B cell (primary cell): ENCODE measurements at places on chromosomes 1 and 21. TPM values are rescaled to one million over a fixed set of nuclear protein-coding genes. Genes with fewer than 3 reads are reported as not detected.

PDC gene
- not detected in 2 replicates for total RNA-seq

IVL gene
- not detected in 2 replicates for total RNA-seq

DNA sequence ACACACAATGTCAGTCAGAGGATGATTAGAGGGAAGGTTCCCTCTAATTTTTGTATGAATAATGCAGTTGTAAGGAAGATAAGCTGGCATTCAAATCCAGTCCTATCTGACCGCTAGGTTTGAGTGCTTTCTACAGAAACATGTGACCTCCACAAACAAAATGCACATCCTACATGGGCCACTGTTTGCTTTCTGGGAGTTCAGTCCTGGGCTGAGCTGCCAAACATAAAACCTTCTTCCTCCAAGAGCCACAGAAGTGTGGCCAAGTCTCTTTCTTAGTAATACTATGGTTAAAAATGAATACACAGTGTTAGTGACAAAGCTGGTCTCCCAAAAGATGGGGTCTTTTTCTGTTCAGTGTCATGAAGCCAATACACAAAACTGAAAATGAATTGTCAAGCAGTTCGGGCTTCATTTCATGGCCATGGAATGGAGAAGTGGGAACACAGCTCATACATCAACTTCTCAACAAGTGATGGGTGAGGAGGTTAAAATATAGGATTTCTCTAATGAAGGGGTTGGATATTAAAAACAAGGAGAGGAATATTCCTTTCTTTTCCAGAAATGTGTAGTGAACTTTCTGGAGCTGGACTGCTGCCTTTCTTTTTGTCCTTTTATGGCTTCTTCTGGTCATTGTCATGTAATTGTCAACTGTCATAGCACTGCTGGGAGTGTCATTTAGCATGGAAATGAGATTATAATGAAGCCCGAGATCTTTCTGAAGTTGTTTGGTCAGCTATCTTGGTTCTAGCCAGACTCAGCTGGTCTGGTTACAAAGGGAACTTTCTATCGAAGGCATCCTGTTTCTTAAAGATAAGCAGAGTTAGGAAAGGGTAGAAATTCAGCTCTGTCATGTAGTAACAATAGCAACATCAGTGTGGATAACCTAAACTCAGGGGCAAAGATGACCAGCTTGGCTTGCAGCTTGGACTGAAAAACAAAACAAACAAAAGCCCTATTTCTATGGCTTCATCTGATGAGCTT, 135.1 kb downstream of the CHD1L start:
- no peak for DNase-seq

DNA sequence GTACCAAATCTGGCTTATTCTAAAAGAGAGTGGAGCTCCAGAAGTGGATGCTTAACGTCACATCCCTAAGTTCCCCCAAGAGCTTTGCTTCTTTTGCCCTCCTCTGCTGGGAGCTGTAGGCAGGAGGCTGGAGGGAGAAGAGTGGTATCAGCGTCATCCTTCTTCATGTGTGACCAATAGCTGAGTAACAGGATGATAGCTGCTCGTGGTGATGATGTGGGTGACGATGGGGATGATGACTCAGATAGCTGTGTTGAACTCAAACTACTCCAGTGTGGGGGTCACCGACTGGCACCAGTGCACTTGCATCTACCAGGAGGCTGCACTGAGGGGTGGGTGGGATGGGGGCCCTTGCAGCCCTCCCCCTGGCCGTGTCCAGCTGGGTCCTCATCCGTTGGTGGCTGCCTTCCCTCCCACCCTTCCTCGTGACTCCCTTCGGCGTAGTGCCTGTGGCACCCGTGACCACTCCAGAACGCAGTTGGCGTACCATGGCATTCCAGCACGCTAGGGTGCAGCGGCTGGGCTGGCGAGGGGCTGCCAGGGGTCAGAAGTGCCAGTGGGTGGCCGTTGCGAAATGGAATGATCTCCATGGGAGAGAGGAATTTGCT, 1.1 kb downstream of the IGFN1 start:
- DNase-seq, result no peak

SAMSN1 gene
- total RNA-seq, result 53.1 and 57.6 TPM in 2 replicates

DNA sequence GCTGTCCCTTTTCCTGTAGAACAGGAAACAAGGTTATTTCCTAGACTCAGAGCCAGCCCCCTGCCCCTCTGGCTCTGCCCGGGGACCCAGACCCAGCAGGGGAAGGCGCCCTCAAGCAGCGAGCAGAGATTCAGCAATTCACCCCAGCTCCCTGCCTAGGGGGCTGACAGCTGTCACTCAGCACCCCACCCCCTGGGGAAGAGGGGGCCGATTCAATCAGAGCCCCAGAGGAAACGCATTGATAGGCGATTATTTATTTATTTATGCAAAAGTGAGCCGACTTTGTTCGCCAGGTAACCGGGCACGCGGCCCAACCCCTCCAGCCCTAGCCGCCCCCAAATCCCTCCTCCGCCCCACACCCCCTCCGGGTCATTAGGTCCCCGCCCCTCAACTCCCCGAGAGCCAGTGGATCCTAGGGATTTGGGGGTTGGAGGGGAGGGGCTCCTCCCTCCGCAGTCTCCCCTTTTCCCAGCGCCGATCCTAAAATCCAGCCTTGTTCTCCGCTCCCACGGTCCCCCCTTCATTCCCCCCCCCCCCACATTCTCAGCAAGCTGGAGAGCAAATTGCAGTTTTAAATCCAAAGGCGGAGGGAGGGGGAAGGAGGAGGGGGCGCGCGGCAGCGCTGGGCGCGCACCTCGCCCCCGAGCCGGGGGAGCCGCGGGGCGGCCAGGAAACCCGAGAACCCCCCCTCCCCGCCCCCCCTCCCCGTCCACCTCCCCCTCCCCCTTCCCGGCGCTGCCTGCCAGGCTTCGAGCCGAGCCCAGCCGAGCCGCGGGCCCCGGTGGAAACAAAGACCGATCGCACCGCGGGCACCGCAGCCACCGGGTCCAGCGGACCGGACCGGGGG, 1.3 kb downstream of the AHDC1 start:
- DNase-seq, result peak; percentile 50

- DNase-seq, result no peak
Measured at GRCh38 chr1:11272544-11272831, 510 bp upstream of the UBIAD1 start.

GRCh38 chr1:1430114-1430982, 5.1 kb upstream of the VWA1 start:
- DNase-seq, result peak; percentile 16

ZMYND12 gene
- 0.27 and 0.79 TPM in 2 replicates for total RNA-seq

DNA sequence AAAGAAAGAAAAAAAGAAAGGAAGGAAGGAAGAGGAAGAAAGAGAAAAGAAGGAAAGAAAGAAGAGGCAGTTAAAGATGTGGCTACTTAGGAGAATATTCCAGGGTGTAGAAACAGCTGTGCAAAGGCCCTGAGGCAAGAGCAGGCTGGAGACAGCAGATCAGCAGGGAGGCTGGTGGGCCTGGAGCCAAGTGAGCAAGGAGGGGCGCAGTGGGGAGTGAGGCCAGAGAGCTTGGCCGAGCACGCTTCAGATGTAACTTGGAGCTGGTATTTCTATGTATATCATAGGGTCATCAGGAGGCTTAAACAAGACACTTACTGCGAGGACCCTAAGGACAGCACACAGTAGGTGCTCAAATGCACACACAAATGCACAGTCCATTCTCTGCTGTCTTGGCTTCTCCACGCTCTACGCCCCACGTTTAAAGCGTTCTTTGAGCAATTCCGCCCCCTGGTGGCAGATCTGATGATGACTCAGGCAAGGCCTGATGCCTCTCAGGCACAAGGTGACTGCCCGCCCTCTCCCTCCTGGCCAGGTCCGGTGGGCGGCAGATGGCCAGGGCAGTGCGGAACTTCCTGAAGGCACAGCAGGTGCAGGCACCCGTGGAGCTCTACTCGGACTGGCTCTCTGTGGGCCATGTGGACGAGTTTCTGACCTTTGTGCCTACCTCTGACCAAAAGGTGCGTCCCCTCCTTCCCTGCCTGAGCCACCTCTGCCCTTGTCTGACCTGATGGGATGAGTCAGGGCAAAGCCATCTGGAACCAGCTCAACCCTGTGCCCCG, 11.9 kb upstream of the PADI3 start:
- DNase-seq, result peak; percentile 86

DNA sequence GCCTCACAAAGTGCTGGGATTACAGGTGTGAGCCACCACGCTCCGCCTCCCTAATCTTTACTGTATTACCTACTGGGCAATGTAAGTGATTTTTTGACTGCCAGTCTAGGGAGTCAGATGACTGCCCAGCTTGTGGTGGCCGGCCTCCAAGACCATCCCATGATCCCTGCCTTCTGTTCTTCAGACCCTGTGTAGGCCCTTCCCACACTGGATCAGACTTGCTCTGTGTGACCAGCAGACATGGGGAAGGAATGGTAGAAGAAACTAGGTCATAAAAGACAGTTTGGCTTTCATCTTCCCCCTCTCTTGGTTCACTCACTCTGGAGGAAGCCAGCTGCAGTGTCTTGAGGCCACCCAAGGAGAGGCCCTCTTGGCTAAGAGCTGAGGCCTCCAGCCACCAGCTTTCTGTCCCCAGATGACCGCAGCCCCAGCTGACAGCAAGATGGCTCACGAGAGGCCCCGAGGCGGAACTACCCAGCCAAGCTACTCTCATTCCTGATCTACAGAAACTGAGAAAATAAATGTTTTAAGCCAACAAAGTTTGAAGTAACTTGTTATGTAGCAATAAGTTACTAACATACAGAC, 14.5 kb upstream of the CBR3 start:
- no peak for DNase-seq

GRCh38 chr1:176884911-176885310, 279.6 kb downstream of the ASTN1 start:
- no peak for DNase-seq

ZNF362 gene
- total RNA-seq, result 19.0 and 20.4 TPM in 2 replicates

CAPN9 gene
- not detected in 2 replicates for total RNA-seq

- DNase-seq, result no peak
Measured at GRCh38 chr1:28273216-28273860, 14.0 kb downstream of the SESN2 start.

DNA sequence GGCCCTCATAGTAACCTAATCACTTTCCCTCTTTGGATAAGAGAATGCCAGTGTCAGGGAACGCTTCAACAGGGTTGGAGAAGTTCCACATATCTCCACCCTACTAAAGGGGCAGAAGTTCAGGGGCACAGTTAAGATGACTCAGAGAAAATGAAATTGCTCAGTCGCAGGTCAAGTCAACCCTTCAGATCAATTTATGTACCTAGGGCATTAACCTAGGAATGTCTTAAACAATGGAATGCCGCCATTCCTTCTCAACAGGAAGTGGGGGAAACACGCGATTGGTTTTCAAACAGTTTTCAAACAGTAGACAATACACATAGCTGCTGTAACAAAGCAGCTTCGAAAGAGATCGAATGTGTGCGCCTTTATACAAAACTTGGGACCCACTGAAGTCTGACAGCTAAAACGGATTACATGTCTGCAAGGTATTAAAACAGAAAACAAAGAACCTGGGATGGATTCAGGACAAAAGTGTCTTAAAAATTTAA, 897 bp downstream of the SLC25A24 start:
- no peak for DNase-seq

SPRR5 gene
- total RNA-seq, result not detected in 2 replicates

WNT4 gene
- 0.07 TPM in 1 of 2 replicates, not detected in the other for total RNA-seq

C1QB gene
- not detected in 2 replicates for total RNA-seq

DNA sequence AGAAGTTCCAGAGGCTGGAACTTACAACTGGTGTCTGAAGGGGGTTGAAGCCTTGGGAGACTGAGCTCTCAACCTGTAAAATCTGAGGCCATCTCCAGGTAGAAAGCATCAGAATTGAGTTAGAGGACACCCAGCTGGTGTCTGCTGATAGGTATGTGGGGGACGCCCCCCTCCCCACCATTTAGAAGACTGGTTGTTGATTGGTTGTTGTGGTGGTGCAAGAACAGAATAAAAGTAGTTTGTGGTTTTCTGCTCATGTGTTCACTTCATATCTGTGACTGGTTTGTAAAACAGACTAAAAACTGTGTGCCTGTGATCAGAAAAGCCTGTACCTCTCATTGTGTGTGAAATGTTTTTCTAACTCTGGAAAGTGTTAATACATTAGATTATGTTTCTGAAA, 33.2 kb upstream of the PDE4B start:
- no peak for DNase-seq

DNA sequence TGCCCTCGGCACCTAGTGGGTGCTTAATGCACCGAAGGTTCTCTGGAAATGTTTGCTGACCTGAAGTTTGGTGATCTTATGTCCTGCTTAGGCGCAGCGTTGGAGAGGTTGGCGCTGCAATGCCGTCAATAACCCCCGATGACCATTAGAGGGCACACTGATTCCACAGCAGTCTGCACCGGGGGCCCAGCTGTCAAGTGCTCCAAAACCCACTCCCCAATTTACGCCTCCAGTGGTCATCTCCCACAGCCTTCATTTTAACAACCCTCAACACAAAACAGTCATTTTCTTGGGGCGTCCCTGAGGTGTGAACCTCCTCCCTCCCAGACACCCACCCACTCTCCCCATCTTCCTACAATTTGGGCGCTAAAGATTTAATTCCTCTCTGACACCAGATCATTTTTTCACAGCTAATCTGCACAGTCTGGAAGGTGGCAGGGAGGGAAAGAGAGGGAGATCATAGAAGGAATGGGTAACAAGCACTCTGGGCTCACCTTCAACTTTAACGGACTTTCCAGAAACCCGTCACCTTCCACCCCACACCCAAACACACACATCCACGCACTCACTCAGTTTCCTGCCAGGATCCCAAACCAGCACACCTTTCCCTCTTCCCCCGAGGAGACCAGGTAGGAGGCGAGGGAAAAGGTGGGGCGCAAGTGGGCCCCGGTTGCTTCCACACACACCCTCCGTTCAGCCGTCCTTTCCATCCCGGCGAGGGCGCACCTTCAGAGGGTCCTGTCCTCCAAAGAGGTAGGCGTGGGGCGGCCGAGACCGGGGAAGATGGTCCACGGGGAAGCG, 570 bp upstream of the NPR1 start:
- DNase-seq, result peak; percentile 73

- no peak for DNase-seq
Measured at GRCh38 chr1:169511316-169512005, 25.7 kb upstream of the SLC19A2 start.

DNA sequence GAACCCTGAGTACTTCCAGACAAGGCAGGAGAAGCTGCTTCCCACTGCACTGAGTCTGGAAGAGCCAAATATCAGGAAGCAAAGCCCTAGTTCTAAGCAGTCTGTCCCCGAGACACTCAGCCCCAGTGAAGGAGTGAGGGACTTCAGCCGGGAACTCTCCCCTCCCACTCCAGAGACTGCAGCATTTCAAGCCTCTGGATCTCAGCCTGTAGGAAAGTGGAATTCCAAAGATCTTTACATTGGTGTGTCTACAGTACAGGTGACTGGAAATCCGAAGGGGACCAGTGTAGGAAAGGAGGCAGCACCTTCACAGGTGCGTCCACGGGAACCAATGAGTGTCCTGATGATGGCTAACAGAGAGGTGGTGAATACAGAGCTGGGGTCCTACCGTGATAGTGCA, 33.1 kb upstream of the VAMP3 start:
- no peak for DNase-seq

DNA sequence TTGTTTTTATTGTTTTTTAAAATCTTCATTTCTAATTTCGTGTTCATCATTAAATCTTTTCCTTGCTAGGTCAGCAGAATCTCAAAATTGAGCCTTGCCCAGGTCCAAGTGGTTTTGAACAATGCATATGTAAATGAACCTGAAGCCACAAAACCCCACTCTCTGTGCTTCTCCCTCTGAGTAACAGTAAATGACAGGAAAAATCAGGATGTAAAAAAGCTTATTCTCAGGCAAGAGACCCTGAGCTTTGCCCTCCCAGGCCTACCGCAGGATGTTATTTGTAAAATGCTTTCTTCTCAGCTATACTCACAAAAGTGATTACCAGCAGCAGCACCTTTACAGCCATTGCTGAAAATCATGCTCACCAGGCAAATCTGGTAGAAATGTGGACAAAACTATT, 47.6 kb downstream of the TYW3 start:
- DNase-seq, result no peak
